HEK293T (cell line): ENCODE measurements at places on chromosomes 2 and 18.
A peak's percentile ranks its signal among the peaks of the same experiment; 100 is the strongest.

GRCh38 chr2:140988597-140988996, 1142.2 kb downstream of the LRP1B start:
- DNase-seq, result no peak

GRCh38 chr2:11688222-11689069, 18.5 kb upstream of the NTSR2 start:
- peak; percentile 86 for DNase-seq

DNA sequence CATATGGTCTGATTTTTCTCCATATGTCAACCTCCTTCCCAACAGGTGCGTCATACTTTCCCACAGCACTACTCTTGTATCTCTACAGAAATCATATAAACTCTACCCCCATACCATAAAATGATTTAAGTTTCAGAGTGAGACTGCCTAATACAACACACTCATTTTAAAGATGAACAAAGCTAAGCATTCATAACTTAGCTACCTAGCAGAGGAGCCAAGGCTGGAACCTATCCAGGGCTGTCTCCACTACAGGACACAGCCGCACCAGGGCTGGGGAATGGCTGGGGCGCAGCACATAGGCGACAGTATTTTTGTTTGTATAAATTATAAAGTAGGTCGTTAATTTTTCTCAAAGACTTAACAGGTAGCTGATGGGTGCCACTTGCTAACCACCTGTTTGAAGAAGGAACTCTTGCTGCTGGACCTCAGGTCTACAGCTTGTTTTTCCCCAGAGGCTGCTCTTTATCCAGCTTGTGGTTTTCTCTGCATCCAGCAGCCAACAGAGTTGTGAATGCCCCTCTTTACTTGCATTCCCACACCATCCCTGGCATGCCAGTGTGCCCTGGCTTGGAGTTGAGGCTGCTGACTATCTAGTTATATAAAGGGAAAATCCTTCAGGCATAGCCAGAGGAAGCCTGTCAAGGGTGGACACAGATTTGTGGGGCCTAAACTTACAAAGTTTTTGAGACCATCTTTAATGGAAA, 62.0 kb downstream of the HNRNPLL start:
- DNase-seq, result no peak

- DNase-seq, result no peak
Measured at GRCh38 chr2:67851956-67852824, 210.6 kb downstream of the C1D start.

DNA sequence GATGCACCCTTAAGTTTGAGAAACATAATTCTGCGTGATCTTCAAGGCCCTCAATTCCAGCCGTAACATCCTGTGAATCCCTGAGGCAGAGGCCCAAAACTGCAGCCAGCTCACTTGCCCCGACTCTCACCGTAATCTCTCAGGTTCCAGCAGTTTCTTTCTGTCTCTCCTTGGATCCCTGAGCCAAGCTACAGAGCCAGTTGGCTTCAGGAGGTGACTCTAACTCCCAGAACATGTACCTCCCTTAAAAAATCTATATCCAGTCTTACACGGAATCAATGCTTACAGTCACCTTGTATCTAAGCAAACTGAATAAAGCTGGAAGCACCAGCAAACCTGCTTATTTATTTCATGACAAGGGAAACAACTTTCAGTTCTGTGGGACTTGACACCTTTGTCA, 300.4 kb downstream of the SETBP1 start:
- DNase-seq, result no peak

- no peak for DNase-seq
Measured at GRCh38 chr2:189658306-189659212, 2.7 kb upstream of the ASNSD1 start.

- DNase-seq, result no peak
Measured at GRCh38 chr2:232325324-232326273, 53.0 kb upstream of the ALPP start.

DNA sequence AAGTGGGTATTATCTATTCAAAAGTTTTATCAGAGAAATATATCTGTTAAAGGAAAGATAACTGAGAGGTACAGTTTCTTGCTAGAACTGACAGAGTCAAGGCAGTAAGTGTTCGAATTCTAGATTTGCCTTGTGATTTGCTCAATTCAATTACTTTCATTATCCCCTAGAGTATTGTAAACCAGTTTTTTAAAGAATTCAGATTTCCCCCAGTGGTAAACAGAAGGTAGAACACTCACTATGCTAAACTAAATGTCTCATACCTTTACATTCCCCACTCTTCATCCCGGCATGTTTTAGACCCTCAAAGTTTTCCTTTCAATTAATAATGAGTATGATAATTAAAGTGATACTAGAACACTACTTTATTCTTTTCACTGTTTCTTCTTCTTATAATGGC, 28.6 kb downstream of the TTC21B start:
- DNase-seq, result peak; percentile 8

- DNase-seq, result no peak
Measured at GRCh38 chr18:48923746-48924629, 26.8 kb downstream of the SMAD7 start.

GRCh38 chr2:12043131-12043530, 296.7 kb downstream of the LPIN1 start:
- no peak for DNase-seq

DNA sequence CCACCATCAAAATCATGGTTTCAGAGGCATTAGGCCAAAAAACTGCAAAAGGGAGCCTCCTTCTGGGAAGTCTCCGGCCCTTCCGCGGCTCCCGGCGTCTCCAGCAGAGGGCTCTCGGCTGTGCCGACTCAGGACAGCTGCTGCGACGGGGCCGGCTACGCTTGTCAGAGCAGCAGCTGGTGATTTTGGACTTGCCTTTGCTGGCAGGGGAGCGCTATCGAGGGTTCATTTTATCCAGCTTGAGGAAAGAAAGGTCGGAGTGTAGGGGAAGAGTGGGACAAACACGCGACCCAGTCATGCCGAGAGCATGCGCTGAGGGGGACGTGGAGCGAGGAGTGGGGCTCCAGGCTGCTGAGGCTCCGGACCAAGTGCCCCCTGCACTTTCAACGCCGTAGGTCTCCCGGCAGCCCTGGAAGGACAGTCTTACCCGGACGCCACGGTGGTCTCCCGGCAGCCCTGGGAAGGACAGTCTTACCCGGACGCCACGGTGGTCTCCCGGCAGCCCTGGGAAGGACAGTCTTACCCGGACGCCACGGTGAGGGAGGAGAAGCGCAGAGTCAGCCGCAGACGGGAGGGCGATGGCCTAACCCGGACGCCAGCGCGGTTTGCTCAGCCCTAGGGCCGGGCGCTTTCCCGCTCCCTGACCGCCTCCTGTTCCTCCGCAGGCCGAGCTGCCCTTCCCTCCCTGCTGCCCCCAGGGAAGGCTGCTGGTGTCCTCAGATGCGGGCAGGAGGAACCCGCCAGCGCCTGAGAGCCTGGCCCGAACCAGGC, 21.7 kb downstream of the DDX18 start:
- DNase-seq, result peak; percentile 60

DNA sequence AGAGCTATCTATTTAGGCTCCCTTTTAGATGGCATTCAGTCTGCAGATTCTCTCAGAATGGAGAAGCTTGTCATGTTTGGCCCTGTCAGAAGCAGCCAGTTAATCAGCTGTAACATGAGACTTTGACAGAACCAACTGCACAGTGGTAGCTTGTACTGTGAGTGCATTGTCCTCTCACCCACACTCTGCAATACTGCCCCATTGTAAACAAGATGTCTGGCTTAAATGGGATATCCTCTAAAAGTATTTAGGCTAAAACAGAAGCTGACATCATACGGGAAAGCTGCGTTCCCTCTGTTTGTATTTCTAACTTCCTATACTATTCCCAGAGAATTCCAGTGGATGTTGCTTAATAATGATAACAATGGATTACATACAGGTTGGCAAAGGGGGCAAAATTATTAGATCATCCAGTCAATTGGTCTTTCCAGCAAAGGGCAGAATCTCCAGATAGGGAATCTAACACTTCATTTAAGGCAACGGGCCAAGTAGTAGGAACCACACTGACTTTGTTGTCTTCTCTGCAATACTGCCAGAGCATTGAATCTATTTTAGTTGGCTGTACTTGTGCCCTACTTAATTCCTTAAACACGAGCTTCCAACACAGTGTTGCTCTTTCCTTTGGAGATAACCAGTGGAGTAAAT, 15.4 kb upstream of the STAT4 start:
- DNase-seq, result peak; percentile 37

GRCh38 chr2:222241128-222241870, 57.5 kb downstream of the PAX3 start:
- DNase-seq, result no peak

- no peak for DNase-seq
Measured at GRCh38 chr2:109351164-109351756, 222.3 kb downstream of the SH3RF3 start.

GRCh38 chr2:124501575-124502152, 476.6 kb downstream of the CNTNAP5 start:
- DNase-seq, result no peak

- no peak for DNase-seq
Measured at GRCh38 chr2:1658394-1659151, 85.7 kb downstream of the PXDN start.

GRCh38 chr2:105418522-105418921, 19.7 kb upstream of the FHL2 start:
- DNase-seq, result no peak

GRCh38 chr18:39675368-39675767, 2109.8 kb upstream of the CELF4 start:
- peak; percentile 31 for DNase-seq

GRCh38 chr2:69251943-69252342, 135.1 kb downstream of the GFPT1 start:
- DNase-seq, result no peak

DNA sequence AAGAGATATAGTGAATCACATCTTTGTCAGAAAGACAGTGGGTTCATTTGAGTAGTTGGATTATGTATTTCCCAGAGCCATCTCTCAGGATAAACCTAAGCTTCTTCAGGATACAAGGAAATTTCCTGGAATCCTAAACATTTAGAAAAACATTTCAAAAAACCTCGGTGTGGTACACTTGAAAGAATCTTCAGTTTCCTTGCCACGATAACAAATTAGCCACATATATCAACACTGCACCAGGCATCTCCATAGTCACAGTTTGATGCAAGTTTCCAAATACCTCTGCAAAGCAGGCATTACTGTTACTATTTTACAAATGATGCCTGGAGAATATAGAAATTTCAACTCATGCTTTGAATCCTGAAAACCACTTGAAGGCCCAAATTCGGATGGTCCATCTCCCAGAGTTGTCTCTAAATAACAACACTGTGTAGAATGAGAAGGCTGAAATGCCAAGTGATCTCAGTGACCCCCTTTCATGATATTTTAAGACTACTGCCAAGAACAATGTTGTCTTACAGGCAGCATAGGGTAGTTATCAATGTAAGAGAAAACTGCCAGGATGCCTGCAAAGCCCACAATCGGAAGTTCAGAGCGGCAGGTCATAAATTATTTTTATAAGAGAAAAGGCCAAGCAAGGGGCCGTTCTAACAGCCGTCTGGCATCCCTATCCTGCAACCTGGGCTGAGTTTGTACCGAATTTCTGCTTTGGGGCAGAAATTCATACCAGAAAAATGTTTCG, 307.9 kb downstream of the TXNL1 start:
- DNase-seq, result no peak

DNA sequence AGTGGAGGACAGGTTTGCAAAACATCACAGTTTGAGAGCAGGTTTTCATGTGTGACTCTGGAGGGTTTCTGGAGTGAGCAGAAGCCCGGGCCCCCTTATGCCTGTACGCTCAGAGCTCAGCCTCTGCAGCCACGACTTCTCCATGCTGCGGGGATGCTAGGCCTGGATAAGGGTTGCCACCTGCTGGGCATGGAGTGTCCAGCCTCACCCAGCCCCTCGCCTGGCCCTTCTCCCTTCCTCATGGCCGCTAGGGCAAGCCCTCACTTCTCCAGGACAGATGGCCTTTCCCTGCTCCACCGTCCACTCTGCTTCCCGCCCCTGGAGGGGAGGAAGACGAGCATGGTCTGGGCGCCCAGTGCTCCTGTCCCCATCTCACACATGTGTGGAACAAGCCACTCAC, 318.7 kb downstream of the GBX2 start:
- DNase-seq, result no peak

DNA sequence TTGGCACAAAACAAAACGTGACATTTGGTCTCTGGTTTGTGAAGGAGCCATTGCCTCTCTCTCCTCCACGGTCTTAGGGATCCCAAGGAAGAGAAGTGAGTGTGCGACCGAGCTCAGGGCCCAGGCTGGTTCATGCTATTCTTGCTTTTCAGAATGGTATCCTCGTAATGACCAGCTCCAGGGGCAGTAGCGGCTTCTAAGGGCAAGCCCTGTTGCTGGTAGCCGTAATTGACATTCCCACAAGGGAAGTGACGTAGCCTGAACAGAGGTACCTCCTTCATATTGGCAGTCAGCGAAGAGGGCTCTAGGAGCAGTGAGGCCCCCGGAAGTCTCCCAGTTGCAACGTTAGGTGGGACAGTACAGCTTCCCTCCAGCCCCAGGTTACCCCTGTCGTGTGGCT, 77.9 kb downstream of the CLIP4 start:
- no peak for DNase-seq

- no peak for DNase-seq
Measured at GRCh38 chr18:22073411-22073810, 96.0 kb upstream of the GATA6 start.

GRCh38 chr18:33115476-33115875, 325.0 kb downstream of the CCDC178 start:
- DNase-seq, result no peak

DNA sequence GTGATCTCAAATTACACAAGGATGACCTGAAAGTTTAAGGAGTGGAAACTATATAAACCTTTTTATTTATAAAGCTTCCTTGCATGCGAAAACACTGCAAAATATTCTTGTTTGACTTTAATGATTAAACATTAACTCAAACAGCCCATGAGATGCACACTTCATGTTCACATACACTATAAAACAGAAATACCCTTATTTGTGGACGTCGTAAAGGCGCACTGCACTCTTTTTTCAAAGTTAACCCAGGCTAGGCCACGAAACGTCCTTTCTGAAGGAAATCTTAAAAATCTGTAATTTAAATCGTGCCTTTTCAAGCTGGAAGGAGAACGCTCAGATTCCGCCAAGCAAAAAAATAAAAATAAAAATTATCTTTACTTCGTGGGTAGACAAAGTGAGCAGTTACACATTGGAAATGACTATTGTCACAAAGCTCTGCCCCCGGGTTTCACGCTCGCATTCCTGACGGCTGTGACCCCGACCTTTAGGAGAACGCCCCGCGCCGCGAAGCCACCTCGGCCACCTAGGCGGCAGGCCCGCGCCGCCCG, 728 bp downstream of the FAM168B start:
- no peak for DNase-seq

GRCh38 chr2:32882816-32883810, 63.6 kb upstream of the LTBP1 start:
- DNase-seq, result no peak

DNA sequence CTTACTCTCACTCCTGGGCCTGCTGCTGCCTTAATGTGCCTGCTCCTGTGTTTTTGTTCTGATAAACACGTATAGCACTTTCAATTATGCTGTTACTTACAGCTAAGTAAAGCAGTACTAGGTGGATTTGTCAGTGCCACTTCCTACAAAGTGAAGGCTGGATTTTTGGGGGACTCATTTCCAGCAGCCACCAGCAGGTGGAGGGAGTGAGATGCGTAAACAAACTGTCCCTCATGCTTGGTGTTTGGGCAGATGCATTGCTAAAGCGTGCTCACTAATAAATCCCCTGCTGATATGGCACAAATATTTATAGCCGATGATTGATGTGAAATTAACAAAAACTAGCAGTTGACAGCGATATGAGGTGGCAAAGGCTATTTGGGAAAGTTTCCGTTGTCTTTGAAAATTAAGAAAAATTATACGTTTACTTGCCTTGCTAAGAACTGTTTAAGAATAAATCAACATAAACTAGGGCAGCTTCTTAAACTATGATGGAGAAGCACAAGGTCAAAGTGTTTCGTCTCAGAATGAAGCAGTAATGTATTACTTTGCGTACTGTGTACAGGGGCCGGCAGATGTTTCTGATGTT, 101.7 kb downstream of the AGAP1 start:
- peak; percentile 57 for DNase-seq

- DNase-seq, result no peak
Measured at GRCh38 chr2:159349674-159350299, 63.3 kb upstream of the WDSUB1 start.
